Activated CD4-positive, alpha-beta T cell treated with anti-CD3 and anti-CD28 coated beads, Interleukin-2, amount 10 ng/mL, durations not matched to agents 24 days and 14 days (primary cell): ENCODE measurements at places on chromosomes 1 and 21.

GRCh38 chr1:86798608-86799291 lies 94.4 kb downstream of the SH3GLB1 start:
- DNase-seq, result no peak
- H3K36me3 ChIP-seq, result no peaks in the 10 kb centered on the region
- no peaks in the 10 kb centered on the region for H3K4me1 ChIP-seq
- H3K27me3 ChIP-seq, result no peaks in the 10 kb centered on the region

GRCh38 chr1:180227861-180228647 lies 2.0 kb upstream of the LHX4 start:
- peak overlapping the region; percentile 41 for H3K27ac ChIP-seq
- peaks cover 73% of the 10 kb centered on the region for H3K27me3 ChIP-seq
- no peaks in the 10 kb centered on the region for H3K36me3 ChIP-seq
- peak overlapping the region; percentile 79 for H3K4me3 ChIP-seq
- DNase-seq, result no peak

- no peaks in the 10 kb centered on the region for H3K27me3 ChIP-seq
- H3K4me3 ChIP-seq, result no peak overlapping the region
- H3K4me1 ChIP-seq, result no peaks in the 10 kb centered on the region
- no peak for DNase-seq
These were observed 138.6 kb upstream of the AJAP1 start for GRCh38 chr1:4515727-4516289.

DNA sequence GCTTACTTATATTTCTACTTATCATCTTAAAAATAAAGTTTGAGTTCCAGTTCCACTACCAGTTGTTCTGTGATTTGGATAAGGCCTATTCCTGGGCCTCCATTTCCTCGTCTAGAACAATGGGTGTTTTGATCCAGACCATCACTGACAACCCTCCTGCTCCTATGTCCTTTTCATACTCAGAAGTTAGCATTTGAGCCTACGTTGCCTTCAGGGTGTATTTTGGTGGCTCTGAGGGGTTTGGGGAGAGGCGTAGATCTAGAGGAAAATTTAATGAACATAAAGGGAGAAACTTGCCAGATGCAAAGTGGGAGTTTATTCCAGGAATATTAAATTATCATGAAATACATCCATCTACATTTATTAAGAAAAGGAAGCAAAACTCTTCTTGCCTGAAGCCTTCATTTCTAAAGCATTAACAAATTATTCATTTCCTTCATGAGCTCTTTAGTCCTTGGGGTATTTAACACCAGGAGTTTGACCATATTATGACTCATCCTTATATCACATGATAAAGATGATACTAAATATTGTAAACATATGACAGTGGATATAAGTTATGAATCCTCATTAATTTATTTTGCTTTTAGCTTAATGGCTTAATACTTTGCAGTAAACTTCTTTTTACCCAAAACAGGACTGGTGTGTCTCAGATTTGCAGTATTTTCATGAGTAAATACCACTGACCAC lies 47.2 kb upstream of the SYT14 start:
- H3K4me3 ChIP-seq, result no peak overlapping the region
- peaks cover 12% of the 10 kb centered on the region for H3K27me3 ChIP-seq
- peaks cover 5% of the 10 kb centered on the region for H3K4me1 ChIP-seq

GRCh38 chr1:13950637-13951036 lies 250.6 kb downstream of the PRDM2 start:
- H3K27me3 ChIP-seq, result no peaks in the 10 kb centered on the region
- H3K36me3 ChIP-seq, result no peaks in the 10 kb centered on the region
- no peak overlapping the region for H3K4me3 ChIP-seq
- DNase-seq, result no peak
- no peak overlapping the region for H3K27ac ChIP-seq

DNA sequence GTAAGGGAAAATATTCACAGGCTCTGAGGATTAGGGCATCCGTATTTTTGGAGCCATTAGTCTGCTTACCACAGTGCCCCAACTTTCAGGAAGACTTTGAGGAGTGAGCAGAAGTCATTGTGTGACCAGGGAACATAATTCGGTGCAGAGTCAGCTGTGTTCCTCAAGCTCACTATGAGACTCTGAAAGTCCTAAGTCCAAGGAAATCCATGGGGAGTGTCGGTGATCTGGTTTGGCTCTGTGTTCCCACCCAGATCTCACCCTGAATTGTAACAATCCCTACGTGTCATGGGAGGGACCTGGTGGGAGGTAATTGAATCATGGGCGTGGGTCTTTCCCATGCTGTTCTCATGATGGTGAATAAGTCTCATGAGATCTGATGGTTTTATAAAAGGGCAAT lies 45.9 kb upstream of the SCAF4 start:
- no peaks in the 10 kb centered on the region for H3K36me3 ChIP-seq
- H3K4me1 ChIP-seq, result no peaks in the 10 kb centered on the region
- peaks cover 4% of the 10 kb centered on the region for H3K27me3 ChIP-seq
- no peak for DNase-seq
- H3K27ac ChIP-seq, result no peak overlapping the region

DNA sequence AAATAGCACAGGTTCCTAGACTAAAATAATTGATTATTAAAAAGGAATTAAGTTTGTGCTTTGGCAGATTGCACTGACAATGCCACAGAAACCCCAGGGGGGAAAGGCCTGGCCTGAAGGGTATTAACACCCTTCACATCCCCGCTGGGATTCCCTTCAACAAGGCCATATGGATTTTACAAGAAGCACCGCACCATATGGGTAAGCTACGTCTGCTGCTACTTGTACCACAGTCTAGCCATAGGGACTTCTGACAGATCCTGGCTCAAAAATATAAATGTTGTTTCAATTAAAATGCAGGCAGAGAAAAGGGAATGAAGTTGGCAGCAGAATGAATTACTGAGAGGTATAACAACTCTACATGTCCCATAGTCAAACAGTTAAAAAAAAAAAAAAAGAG lies 101.0 kb downstream of the DENND1B start:
- no peak overlapping the region for H3K27ac ChIP-seq
- peaks cover 4% of the 10 kb centered on the region for H3K4me1 ChIP-seq
- H3K4me3 ChIP-seq, result no peak overlapping the region
- DNase-seq, result no peak
- peaks cover 2% of the 10 kb centered on the region for H3K36me3 ChIP-seq

GRCh38 chr21:38804030-38804788 lies 1.5 kb upstream of the ETS2 start:
- peak overlapping the region; percentile 86 for H3K4me3 ChIP-seq
- peaks cover 24% of the 10 kb centered on the region for H3K4me1 ChIP-seq
- H3K27ac ChIP-seq, result peak overlapping the region; percentile 95
- no peak for DNase-seq
- H3K36me3 ChIP-seq, result peaks cover 13% of the 10 kb centered on the region

DNA sequence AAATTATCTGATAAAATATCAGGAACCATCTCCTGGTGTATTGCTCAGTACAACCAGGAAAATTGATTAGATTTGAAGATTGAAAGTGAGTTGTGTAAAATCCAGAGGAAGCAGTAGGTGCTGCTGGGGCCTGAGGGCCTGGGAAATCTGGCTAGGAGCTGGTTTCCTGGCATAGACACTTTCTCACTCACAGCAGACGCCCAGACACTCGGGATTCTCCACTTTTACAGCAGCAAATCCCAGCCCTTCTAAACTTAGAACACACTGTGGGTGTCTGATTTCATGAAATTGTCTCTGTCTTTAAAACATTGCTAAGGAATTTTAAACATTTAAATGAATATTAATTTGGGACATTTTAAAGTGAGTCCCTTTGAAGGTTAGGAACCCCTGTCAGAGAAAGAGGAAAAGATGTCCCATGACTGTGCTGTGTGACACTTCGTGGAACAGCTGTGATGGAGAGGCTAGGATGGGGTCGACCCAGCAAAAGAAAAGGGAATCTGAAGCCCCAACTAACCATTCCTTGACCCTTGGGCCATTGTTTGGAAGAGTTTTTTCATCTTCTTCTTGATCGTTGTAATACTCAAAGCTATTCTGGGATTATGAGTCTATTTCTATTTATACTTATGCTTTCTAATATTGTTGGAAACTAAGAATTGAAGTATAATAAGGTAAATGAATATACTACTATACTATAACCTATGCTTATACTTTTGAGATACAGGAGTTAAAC lies 49.0 kb upstream of the VAMP3 start:
- no peak overlapping the region for H3K4me3 ChIP-seq
- no peaks in the 10 kb centered on the region for H3K36me3 ChIP-seq
- no peak for DNase-seq
- no peaks in the 10 kb centered on the region for H3K4me1 ChIP-seq

DNA sequence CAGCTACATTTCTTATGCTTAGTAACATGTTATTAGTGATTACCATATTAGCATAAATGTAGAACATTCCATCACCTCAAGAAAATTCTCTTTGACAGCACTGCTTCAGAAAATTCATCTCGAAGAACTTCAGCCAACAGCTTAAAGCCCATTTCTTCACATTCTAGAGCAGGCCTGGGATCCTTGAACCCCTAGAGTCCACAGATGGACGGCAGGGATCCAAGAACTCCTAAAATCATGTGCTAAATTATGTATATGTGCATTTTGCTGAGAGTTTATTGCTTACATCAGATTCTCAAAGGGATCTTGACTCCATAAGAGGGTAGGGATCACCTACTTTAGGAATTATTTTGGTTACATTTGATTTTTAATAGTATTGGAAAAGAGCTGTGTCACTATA lies 76.2 kb upstream of the TEKT2 start:
- no peak for DNase-seq
- H3K36me3 ChIP-seq, result peaks cover 6% of the 10 kb centered on the region
- H3K27ac ChIP-seq, result no peak overlapping the region
- no peak overlapping the region for H3K4me3 ChIP-seq

- peak within 1 kb of the TSS; percentile 72 for H3K27ac ChIP-seq
- DNase-seq, result peak; percentile 98
- H3K27me3 ChIP-seq, result peaks cover 18% of the 10 kb centered on the region
- H3K4me1 ChIP-seq, result peaks cover 10% of the 10 kb centered on the region
- H3K36me3 ChIP-seq, result no peaks in the 10 kb centered on the region
These were observed at the start of gene DNAJC28 for GRCh38 chr21:33491373-33492102. Gene DNAJC28 (minus strand): TSS chr21:33491716. CDS start chr21:33489393, 2,323 bp downstream.
